ENCODE measurements at places on chromosomes 6 and 20.

DNA sequence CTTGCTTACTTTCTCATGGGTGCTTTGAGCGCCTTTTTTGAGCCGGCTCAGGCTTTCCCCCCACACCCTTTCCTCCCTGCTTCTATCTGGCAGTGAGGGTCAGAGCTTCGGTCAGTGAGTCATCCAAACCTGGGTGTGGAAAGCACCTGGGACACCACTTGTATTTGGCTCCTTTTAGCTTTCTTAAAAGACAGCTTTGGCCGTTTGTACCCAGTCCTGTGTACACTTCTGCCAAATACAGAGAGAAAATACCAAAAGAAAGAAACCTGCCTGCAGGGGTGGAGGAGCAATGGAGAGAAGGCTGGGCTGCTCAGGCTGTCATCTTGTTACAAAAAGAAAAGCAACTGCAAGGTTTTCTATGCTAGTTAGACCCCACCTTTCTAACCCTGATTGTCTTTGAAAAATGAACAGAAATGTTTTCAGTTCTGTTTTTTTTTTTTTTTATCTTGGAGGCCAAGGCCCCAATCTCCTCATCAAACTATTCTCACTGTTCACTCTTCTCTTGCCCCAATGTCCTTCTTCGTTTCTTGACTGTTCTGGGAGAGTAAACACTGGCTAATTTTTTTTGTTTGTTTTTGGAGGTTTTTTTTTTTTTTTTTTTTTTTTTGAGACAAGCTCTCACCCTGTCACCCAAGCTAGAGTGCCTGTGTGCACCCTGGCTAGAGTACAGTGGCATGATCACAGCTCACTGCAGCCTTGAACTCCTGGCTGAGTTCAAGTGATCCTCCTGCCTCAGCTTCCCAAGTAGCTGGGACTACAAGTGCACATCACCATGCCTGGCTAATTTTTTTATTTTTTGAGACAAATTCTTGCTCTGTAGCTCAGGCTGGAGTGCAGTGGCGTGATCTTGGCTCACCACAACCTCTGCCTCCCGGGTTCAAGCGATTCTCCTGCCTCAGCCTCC is 76.4 kb downstream of the SSR1 start:
- DNase-seq, result no peak

DNA sequence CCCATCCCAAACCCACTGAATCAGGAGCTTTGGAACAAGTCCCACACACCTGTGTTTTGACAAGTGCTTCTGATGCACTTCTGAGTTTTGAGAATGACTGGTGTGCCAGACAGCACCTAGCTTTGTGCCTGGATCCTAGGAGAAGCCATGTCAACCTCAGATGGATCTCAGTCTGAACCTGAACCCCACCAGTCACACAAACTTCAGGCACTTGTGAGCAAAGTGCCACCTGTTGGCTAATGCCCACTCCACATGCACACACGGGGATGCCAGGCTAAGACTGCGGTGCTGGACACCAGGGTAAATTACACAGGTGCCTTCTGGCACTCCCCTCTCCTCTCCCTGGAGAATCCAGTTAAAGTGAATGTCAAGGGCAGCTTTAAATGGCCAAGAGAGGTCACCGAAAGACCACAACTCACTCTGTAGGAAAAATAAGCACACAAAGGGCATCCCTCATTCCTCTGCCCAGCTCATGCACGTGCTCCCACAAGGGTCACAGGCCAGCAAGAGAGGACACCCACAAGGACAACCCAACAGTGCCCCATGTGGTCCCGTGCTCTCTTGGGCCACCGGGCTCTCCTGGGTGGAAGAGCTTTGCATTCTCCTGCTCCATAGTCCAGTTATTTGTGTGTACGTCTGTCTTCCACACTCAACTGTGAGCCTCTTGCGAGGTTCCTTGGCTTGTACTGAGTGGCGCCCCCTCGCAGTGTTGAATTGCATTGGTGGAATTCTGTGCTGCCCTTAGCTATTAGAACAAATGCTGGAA is 45.6 kb downstream of the TAF8 start:
- no peak for DNase-seq

DNA sequence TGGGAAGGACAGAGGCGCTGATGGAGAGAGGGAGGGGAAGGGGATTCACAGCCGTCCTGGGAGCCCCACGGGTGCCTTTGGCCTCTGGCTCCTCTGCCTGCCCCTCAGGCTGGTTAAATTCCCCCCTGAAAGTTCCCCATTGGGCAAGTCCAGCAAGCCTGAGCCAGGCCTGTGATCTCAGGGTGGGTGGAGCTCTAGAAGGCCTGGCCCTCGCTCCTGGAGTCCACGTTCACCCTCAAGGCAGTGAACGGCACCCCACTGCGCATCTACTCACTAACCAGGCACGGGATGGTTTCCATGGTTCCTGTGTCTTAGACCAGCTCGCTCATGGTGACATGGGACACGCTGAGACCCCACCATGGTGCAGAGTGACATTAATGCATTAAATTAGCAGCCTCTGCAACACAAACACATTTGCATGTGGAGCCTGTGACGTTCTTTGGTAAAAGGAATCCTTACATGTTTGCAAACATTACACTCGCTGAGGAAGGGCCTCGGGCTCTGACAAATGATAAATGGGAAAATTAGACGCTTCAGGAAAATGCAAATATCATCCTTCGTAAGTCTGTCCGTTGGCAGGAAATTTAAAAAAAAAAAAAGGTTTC is 452.7 kb downstream of the PREX1 start:
- no peak for DNase-seq

- DNase-seq, result no peak
These were observed 75.5 kb upstream of the SCP2D1 start for GRCh38 chr20:18738055-18738454.

DNA sequence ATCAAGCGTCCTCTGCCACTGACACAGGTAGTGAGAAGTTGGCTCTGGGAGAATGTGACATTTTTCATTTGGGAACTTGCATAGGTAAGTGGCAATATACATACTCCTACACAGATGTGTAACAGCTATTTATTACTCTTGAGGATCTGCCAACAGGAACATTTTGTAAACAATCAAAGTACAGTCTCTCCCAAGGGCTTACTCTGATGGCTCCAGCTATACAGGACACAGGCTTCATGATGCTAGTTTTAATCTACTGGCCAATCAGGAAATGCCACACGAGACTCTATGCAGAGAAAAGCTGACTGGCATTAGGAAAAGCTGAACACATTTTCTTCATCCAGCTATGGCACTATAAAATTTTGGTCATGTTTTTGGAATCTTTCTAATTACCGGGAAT is 57.8 kb downstream of the POPDC3 start:
- no peak for DNase-seq

- no peak for DNase-seq
These were observed 209.1 kb upstream of the CDYL start for GRCh38 chr6:4567141-4567540.

GRCh38 chr20:60851826-60852704 is 400.0 kb upstream of the CDH4 start:
- DNase-seq, result no peak

DNA sequence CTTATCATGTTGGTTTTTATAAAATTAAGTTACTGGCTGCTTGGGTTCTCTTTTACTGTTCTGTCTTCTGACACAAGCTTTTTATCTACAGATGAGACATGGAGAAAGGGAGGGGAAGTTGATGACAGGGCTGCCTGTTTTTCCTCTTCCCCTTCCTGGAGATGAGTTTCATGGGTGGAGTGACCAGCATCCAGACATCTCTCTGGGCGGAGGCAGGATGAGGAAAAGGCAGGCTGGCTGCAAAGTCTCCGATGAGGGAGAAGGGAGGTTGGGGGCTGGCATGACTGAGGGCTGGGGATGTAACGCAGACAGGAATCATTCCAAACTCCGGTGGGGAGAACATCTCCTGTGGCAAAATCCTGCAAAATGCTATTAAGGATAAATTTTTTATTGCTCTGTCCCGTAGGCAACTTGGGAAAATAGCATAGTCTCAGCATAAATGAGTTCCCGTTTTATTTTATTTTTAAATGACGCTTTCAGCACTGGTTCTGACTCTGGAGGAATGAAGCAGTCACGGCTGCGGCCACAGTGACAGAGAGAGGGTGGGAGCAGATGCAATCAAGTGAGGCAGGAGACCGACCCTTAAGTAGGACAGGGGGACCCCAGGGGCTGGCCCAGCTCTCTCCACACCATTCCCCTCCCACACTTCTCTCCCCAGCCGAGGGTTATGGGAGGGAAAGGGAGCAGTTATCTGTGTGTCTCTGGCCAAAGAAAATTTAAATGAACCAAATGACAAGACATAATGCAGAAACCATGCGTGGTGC is 108.8 kb upstream of the PMEPA1 start:
- no peak for DNase-seq

DNA sequence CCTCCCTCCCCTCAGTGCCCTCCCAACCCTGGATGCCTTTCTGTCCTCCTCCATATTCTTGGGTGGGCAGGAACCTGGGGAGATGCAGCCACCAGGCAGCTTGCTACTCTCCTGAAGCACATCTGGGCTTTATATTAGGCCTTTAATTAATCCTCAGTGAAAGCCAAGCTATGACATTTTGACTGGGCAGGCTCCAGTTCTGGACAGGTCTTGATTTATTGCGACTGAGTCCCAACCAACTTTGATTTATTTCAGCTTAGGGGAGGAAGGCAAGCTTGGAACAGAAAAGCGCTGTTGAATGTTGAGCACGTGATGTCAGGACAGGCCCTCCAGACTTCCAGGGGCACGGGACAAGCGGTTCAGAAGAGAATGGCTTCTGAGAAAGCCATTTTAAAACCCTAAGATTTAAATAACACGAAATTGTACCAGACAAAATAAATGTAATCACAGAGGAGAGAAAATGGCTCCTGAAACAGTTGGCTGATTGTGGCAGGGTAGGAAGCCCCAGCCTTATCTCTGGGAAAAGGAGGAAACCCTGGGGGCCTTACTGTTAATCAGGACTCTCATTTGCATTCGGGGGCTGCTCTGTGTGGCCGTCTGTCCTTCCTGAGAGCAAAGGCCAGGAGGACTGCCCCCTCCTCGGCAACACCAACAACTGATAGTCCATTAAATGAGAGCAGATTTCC is 294.2 kb downstream of the FOXC1 start:
- DNase-seq, result no peak

DNA sequence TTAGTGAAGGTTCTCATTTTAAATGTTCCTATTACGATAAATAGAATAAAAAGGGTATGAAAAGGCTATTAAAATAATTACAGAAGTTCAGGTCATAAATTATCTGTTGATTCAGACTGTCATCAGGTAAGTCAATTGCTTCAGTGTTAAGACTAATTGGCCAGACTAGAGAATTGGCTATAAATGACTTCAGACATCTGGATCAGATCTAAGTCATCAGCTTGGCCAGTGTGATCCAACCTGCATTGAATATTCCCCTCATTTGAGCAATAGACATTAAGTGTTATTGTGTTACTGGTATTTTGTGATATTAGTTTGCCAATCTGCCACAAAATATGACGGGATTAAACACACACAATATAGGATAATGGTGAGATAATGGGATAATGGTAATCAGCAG is 377.6 kb upstream of the CITED2 start:
- no peak for DNase-seq

DNA sequence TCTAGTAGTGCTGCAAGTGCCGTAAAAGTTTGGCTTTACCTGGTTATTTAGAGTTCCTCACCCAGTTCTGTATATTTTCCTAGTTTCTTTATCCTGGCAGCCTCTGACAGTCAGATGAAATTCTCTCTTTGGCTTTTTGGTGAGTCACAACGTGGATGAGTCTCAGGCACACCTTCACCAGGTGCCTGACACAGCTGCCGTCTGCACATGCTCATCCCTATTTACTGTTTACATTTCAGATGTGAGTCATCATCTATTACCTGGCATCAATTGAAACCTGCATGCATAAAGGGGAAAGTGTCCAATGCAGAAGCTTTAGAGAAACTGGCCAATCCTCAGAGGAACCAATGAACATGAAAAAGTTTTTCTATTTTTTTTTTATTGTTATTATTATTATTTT is 33.3 kb upstream of the ADGRF4 start:
- DNase-seq, result no peak

- DNase-seq, result no peak
These were observed 16.7 kb downstream of the KAT14 start for GRCh38 chr20:18154342-18154741.

DNA sequence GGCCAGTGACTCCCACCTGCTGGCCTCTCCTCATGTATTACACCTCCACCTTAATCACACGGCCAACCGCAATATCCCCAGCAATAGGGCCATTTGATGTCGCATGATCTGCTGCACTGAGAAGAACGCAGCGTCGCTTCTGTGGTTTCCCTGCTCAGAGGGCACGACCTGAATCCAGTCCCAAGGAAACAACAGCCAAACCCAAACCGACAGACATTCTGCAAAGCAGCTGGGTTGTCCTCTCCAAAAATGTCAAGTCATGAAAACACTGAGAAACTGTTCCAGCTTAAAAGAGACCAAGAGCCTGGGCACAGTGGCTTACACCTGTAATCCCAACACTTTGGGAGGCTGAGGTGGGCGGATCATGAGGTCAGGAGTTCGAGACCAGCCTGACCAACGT is 7.5 kb upstream of the BPI start:
- no peak for DNase-seq

DNA sequence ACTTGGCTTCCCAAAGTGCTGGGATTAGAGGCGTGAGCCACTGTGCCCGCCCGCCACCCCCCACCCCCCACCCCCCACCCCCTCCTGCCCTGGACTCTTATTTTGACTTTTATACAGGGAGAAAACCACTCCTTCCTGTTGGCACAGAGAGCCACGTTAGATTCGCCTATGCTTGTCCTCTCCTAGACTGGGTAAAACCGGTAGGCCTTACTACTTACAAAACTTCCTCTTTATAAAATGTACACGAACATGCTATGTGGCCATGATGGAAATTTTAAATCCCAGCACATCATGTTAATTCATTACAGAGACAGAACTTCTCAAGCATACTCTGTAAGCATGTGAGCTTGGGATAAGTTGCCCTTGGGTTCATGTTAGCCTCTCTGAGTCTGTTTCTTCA is 124.2 kb downstream of the SLC24A3 start:
- no peak for DNase-seq

DNA sequence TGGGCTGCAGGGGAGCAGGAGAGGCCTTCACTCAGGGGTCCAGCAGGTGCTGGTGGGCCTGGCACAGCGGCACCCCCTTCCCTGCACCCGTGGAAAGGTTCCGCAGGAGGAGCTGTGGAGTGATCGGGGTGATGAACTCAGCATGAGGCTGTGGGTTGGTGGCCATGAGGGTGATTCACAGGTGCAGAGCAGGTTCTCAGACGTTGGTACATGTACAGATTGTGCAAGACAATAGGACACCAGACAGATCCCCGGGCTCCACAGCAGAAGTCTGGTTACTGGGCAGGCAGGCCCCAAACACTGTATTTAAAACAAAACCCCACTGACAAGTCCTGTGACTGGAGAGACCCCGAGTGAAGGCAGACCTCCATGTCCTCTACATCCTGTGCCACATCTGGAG is 151.6 kb upstream of the CDH4 start:
- no peak for DNase-seq

- DNase-seq, result no peak
These were observed 2.2 kb downstream of the RAB5IF start for GRCh38 chr20:36607586-36608387.

All from activated T-helper 2 cell treated with anti-CD3 and anti-CD28 coated beads, Interferon-gamma antibody, Interleukin-2, Interleukin-4, amounts not matched to agents 10 μg/mL and 5 μg/mL and 100 μg/mL, durations not matched to agents 14 hours and 24 hours and 36 hours (primary cell).